ENCODE measurements at places on chromosomes 6 and 20.

DNA sequence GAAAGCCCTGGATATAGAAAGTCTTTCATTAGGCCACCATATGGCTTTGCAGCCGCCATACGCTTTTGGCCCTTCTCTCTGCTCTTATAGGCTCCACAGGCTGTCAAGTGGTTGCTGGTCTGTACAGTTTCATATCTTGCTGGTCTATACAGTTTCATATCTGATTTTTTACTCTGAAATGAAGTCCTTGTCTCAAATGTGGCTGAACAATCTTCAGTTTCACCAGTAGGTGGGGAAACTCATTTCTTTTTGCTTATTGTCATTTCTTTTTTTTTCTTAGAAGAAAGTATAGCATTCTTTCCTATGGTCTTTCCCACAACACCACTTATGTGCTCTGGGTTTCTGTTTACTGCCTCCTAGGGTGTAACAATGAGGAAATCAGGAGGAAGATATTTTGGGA lies 771.4 kb upstream of the MMS22L start:
- DNase-seq, result no peak

GRCh38 chr6:92748131-92748530 lies 671.2 kb downstream of the EPHA7 start:
- DNase-seq, result no peak

DNA sequence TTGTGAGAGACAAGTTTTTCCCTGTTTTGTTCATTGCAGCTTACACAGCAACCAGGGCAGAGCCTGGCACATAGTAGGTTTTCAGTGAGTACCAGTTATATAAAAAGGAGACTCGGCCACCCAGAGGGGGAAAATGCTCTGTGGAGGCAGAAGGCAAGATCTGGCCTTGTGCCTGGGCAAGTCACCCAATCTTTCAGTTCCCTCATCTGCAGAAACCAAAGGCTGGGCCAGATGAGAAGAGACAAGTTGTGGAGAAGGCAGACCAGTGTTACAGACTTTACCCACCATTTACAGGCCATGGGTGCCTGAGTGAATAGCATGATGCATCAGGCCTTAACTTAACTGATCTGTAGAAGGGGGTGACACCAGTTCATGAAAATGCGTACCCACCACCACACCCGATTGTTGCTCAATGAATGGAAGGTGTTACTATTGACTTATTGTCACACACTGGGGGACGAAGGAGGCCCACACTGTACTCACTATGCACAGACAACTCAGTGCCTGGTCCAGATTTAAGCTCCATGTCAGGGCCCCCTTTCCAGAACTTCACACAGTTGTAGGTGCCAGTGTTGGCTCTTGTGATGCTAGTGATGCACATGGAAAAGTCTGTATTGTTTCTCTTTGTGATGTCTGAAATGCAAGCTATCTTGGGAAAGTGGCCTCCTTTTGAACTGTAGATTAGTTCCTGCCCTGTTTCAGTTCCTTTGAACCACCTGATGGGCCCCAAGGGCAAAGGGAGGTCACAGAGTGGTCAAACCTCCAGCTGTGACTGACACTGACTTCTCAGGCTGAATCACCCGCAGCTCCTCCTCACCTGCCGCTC lies 64.3 kb upstream of the SIRPG start:
- no peak for DNase-seq

DNA sequence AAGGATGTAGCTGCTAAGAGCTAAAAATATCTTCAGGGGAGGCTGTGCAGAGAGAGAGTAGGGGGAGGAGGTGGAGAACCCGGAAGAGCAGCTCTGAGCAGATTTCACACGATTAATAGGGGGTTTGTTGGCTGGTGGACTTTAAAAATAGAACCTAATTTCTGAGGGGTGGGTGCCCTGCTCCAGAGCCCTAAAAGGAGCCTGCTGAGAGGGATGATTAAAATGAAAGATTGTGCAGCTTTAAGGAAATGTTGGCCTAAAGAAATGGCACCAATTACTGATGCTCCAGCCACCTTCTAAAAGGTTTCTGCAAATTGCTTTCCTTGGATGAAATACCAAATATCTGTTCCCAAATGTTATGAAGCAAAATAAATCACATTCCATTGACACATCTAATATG lies 202.8 kb upstream of the BTBD3 start:
- DNase-seq, result no peak

DNA sequence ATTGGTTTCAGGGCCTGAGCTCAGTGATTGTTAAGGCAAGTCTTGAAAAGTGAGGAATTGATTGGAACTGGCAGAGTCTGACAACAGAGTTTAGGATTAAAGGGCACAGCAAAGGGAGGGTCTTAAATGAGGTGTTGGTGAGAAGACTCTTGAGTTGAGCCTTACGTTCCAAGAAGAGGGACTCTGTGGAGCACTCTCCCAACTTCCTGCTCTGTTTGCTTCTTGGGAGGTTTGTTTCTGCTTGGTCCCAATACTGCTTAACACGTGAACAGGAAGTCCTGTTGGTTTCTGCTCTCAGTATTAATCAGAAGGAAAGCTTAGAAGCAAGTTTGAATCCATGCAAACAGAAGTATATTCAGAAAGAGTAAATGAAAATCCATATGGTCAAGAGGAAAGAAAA lies 15.6 kb upstream of the SYNDIG1 start:
- DNase-seq, result no peak

- DNase-seq, result no peak
Observed at GRCh38 chr6:6593867-6594468, 5.4 kb downstream of the LY86 start.

DNA sequence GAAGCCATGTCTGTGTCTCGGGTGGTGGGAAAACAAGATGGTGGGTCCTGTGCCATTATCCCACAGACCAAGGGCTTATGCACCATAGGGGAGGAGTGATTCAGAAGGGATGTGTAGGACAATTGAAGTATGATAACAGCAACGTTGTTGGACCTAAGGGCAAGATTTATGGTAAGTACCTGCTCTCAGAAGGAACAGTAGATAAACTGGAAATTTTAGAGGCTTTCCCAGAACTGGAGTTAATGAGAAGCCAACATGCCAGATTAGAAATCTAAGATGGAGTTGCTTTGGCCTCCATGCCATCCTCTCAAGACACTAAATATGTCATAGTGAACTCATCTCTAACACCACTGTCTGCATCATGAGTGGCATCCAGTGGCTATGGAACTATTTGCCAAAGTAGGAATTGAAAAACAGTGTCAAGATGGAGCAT lies 84.7 kb upstream of the MYLIP start:
- no peak for DNase-seq

- no peak for DNase-seq
Observed at GRCh38 chr6:136087986-136088385, 162.1 kb downstream of the MTFR2 start.

DNA sequence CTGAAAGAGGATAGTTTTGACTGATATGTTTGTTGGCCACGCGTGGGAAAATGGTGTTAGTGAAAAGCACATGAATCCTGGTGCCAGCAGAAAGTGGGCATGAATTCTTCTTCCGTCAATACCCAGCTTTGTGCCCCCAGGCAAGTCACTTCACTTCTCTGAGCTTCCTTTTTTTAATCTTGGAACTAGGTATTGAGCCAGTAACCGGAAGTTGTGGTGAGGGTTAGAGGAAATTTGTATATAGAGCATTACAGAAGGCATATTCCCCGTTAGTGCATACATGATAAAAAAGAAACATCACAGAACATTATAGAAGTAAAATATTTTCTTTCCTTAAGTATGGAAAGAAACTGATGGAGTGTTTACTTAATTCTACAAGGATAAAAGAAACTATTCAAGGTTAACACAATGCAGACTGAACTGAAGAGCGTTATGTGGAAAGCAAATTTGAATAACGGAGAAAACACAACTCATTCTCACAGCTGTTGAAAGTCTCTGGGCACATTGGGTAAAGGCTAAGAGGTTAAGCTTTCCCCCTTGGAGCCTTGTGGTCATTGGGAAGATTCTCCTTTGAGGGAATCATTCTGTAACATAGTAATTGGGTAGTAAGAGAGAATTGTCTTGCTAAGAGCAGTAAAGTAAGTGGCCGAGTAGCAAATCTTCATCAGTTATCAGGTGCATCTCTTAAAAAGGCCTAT lies 223.1 kb downstream of the BCAS1 start:
- no peak for DNase-seq

DNA sequence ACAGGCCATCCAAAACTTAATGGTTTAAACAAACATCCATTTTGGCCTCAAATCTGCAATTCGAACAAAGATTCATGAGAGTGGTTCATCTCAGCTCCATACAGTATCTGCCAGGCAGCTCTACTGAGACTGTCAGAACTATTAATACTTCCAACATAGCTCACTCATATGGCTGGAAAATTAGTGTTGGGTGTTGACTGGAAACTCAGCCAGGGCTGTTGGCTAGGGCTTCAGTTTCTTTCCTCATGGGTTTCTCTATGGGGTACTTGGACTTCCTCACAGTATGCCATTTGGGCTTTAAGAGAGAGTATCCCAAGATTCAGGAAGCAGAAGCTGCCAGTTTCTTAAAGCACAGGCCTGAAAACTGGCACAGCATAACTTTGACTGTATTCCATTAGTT lies 240.3 kb downstream of the TPBG start:
- DNase-seq, result no peak

GRCh38 chr6:44453146-44453545 lies 65.6 kb downstream of the CDC5L start:
- DNase-seq, result no peak

GRCh38 chr20:33175123-33175522 lies 7.2 kb downstream of the BPIFA2 start:
- DNase-seq, result no peak

DNA sequence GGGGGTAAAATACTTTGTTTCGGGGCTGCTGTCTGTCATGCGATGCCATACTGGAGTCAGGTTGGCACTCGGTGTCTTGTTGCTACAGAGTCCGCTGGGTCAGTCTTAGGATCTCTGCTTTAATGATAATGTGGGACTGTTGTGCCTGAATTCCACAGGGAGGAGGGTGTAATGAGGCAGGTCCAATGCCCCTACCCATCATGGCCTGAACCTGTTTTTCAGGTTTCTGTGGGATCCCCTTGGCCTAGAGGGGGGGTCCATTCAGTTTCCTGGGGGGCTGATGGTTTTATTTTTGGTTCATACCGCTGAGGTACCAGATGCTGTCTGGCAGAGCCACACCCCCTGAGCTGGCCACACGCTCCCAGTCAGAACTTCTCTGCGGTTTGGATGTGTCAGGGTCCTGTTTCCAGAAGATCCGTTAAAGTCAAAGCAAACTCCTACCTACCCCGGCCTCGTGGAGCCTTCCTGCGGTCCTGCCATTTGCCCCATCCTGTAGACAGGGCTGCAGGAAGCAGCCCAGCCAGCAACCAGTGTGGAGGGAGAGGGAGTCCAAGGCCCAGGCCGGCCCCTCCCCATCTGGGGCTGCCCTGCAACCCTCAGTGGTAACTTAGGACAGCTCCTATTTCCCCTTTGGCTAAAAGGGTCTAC lies 69.7 kb downstream of the TCP11 start:
- DNase-seq, result no peak

GRCh38 chr20:15630360-15630759 lies 942.9 kb downstream of the KIF16B start:
- DNase-seq, result no peak

GRCh38 chr20:34880215-34880850 lies 3.9 kb downstream of the ACSS2 start:
- DNase-seq, result no peak

DNA sequence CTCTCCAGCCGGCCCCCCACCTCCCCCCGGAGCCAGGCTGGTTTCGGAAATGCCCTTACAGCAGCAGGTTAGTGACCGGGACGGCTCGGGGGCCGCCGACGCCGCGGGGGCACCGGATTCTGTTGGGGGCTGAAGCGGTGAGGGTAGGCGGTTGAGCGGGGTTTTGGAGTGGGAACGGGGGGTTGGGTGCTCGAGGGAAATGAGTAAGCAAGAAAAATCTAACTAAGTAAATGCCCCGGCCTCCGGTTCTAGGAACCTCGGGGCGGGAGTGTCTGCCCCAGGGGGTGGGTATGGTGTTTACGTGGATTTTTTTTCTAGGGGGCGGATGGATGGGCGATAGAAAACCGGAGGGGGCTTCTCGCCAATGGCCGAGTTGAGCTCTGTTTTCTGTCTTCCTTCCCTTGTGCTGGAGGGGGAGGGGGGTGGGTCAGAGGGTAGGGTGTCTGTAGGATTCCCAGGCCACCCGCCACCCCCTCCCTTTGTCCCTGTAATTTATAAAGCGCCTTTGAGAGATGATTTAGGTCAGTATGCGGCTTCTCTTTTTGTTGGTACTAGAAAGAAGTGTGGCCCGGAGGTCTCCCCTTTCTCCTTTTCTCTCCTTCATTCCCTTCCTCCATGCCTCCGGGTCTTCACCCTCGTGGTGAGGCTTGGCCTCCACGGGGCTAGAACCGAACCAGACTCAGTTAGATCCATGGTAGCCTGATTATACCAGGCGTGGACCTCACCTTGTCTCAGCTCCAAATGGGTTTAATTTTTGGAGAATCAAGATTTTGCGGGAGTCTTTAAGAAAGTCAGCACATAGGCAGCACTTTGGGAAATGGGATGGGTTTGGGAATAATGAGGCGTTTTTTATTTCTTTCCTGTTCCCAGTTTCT lies 2.3 kb downstream of the E2F3 start:
- DNase-seq, result peak; percentile 67

DNA sequence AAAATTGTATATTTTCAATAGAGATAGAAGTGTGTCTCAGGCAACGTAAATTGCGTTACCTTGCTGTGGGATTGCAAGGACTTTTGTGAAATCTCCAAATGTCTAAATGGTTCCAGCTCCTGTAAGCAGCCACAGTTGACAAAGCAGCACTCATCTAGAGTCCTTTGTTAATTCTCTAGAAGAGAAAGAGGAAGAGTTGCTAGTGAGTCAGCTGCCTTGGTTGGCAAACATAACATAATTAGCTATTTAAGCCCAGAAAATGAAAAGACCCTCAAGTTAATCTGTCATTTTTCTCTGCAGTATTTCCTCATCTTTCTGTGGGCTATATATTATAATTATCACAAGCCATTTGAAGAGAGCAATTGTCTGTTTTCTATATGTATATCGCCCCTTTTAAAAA lies 66.4 kb upstream of the FABP7 start:
- no peak for DNase-seq

DNA sequence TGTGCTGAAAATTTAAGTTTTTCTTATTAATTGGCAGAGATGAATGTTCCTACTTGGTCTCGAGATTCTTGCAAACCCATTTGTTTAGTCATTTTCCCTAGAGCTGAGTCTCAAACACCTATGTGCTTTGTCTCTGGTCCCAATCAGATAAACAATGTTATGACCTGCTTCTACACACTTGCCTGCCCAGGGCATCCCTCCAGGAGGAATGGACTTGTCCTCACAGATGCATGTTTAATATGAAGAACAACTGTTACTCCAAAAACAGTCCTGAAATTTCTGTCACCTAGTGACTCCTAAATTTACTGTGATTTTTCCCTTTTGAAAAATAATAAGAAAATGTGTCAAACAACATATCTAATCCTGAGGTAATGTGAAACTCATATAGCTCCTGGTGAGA lies 43.7 kb downstream of the HDGFL1 start:
- DNase-seq, result no peak

- no peak for DNase-seq
Observed at GRCh38 chr20:24102290-24102689, 113.7 kb upstream of the GGTLC1 start.

- DNase-seq, result no peak
Observed at GRCh38 chr20:57190536-57191264, 75.7 kb downstream of the BMP7 start.

DNA sequence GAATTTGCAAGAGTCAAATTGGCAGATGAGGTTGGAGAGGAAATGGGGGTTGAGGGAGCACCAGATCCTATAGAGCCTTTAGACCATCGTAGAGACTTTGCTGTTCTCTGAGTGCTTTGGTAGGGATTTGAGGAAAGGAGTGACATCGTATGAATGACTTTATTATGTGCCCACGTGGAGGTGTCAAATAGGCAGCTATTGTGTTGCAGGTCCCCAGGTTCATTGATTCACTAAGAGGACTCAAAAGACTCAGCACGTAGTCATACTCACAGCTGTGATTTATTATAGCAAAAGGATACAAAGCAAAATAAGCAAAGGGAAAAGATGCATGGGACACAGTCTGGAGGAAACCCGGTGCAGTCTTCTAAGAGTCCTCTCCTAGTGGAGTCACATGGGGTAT lies 2.2 kb downstream of the MTRES1 start:
- DNase-seq, result no peak

Data from anterior cingulate cortex (tissue), 58 donors.